ENCODE measurements at places on chromosomes 5 and 9.

- DNase-seq, result no peak
Observed at GRCh38 chr5:168784454-168784853, 205.3 kb upstream of the PANK3 start.

DNA sequence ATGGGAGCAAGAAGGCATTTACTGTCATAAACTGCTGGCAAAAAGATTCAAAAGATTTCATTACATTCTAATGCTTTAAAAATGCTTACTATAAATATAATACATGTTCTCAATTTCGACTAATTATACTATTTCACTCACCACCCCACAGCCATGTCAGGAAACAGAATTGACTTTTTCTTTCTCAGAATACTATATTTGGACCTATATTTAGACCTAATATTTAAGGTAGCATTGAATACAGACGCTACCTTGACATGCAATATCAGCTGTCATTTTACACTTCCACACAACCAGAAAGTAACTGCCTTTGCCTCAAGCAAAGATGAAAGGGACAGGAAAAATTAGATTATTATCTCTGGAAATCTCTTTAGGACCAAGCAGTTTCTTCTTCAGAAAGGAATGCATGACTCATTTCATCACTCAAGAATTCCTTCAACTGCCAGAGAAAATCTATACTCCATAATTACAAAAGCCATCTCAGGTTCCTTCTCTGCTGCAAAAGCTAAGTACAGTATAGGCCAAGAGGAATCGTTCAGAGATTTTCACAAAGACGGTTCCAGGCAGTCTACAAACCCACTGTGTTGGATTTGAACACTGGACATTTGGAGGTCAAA is 11.8 kb upstream of the UBE2QL1 start:
- DNase-seq, result no peak

GRCh38 chr5:96642281-96642640 is 19.9 kb upstream of the CAST start:
- no peak for DNase-seq

GRCh38 chr5:759111-759751 is 25.3 kb downstream of the ZDHHC11B start:
- DNase-seq, result peak; percentile 67

DNA sequence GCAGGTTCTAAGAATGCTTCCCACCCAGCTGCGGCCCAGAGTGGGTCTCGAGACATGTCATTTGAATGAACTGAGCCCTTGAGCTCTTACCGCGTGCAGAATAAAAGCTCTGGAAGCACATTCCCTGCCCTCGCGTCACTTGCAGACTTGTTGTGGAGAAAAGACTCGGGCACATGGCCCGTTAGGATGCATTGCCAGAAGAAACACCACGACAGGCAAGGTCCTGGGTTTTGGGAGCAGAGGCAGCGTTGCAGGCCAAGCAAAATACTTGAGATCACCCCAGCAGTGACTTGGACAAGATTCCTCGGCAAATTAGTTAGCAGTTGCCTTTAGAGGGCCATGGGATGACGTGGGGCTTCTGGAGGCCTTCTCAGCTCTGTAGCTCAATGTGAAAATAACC is 170.8 kb upstream of the MSX2 start:
- no peak for DNase-seq

GRCh38 chr9:33139421-33140228 is 27.5 kb downstream of the B4GALT1 start:
- DNase-seq, result peak; percentile 50

- DNase-seq, result no peak
Observed at GRCh38 chr5:71475788-71476384, 20.4 kb downstream of the BDP1 start.

DNA sequence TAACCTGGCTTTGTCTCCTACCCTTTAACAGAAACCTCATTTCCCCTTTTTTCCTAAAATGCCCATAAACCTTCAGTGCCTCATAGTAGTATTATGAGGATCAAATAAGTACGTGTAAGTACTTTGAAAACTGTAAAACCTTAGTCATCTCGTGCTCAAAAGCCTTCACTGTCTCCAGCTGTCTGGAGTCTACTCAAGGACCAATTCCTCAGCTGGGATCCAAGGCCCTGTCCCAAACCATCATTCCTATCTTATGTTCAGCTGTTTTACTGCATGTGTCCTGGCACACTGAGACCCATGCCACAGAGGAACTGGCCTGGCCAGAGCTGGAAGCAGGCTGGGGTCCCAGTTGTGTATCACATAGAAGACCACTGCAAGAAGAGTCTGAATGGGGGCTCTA is 15.9 kb downstream of the ADAMTSL1 start:
- no peak for DNase-seq

DNA sequence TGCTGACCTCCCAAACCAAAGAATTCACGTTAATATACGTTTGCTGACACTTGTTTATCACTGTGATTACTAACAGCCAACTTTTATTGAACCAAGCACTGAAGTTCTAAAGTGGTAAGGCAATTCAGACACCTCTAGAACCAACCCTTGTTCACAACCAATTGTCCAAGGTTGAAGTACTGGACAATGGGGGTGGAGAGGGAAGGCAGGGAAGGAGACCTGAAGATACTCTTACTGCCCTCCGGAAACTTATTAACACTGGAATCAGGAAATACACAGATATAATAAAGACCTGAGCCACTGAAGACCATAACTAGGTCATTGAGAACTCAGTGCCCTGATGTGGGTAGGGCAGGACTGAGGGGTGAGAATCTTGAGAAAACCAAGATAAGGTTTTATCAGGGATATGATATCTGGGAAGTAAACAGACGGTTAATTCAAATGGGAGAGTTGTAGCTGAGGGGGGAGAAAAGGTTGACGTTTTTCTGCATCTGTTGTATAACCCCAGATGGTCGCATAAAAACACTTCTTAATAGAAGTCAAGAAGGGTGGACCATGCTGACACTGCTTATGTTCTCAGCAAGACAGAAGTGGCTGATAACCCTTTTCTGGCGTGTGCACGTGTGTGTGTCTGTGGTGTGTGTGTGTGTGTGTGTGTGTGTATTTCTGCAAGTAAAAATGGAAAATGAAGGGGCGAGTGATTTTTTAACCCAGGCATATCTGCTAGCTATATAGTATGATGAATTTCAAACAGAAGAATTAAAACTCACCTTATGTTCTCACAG is 125.9 kb downstream of the LHFPL2 start:
- DNase-seq, result no peak

GRCh38 chr9:38651400-38652042 is 31.1 kb upstream of the ANKRD18A start:
- DNase-seq, result no peak

GRCh38 chr9:121073038-121073437 is 1.7 kb upstream of the CNTRL start:
- no peak for DNase-seq

DNA sequence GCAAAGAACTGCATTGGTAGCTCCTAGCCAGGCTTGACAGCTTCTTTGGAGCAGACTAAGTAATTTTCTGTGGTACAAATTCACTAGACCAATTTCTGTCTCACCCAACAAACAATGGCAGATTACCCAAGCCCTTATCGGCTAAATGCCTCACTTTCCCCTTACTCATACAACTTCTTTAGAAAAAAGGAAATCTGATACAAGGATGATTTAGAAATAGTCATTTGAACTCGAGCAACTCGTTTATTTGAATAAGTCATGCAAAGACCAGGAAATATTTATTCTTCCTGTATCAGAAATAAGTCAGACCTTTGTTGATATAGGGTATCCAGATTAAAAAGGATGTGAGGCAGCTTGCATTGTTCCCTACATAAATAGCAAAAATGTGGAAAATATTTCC is 170.4 kb upstream of the CDH6 start:
- no peak for DNase-seq

DNA sequence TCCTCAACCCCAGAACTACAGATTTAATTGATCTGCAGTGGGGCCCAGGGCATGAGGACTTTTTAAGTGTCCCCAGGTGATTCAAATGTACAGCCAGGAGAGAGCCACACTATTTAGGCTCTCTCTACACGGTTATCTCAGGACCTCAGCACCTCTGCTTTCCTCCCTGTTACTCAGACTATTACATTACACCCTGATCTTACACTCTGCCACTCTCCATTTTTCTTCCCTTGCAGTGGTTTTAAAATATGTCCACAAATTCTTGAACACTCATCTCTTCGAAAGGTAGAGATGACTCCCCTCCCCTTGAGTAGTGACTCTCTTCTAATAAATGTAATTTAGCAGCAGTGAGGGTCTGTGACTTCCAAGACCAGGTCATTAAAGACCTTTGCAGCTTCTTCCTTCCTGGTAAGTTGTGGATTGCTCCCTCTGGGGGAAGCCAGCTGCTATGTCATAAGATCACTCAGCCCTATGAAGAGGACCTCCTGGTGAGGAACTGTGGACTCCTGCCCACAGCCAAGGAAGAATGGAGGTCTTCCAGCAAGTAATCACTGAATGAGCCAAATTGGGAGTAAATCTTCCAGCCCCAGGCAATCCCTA is 87.5 kb upstream of the SSBP2 start:
- no peak for DNase-seq

- no peak for DNase-seq
Observed at GRCh38 chr9:75130172-75130571, 41.9 kb downstream of the OSTF1 start.

Measured in activated CD8-positive, alpha-beta memory T cell treated with anti-CD3 and anti-CD28 coated beads, Interleukin-2, amount 50 U/mL, for 48 hours (primary cell).